Stomach (tissue), 19 donors: ENCODE measurements at places on chromosomes 7 and 10. TPM values are rescaled to one million over a fixed set of nuclear protein-coding genes. Genes with fewer than 3 reads are reported as not detected.

The MUC3A gene
- 2.2 TPM for total RNA-seq

The GIMAP8 gene
- total RNA-seq, result 0.29 TPM

The ABCB4 gene
- 1.5 TPM for total RNA-seq

The ENTPD1 gene
- total RNA-seq, result 56.7 TPM

The SEMA3E gene
- 9.2 TPM for total RNA-seq

The IPMK gene
- 15.6 TPM for total RNA-seq

The ZNF467 gene
- total RNA-seq, result 5.8 TPM

The CALML3 gene
- not detected for total RNA-seq

The STEAP4 gene
- 2.3 TPM for total RNA-seq

The ELFN1 gene
- total RNA-seq, result 0.55 TPM

The PIP gene
- not detected for total RNA-seq

The UNCX gene
- not detected for total RNA-seq

The NUTM2A gene
- 0.55 TPM for total RNA-seq

The KNDC1 gene
- total RNA-seq, result 0.58 TPM

The RNLS gene
- 9.5 TPM for total RNA-seq

The HYAL4 gene
- not detected for total RNA-seq

The MINDY4 gene
- total RNA-seq, result 8.4 TPM
